ENCODE measurements at places on chromosomes 3 and 15.

DNA sequence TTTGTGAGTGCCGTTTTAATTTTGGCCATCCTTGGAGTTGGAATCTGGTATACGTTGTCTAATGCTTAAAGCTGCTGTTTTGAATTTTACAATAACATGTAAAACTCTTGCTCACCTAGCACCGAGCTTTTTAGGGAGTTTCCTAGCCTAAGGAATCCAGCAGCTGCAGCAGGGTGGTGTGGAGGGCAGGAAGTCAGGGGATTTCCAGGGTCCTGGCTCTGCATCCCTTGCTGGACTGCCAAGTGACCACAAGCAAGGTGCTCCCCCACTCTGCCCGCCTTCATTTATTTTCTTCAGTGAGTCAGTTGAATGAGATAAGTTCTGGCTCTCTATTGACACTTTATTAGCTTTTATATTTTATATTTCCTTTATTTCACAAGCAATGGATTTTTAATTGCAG lies 113.7 kb downstream of the ATG7 start:
- DNase-seq: no peak

GRCh38 chr3:8336456-8336855 lies 165.2 kb upstream of the LMCD1 start:
- DNase-seq: no peak

DNA sequence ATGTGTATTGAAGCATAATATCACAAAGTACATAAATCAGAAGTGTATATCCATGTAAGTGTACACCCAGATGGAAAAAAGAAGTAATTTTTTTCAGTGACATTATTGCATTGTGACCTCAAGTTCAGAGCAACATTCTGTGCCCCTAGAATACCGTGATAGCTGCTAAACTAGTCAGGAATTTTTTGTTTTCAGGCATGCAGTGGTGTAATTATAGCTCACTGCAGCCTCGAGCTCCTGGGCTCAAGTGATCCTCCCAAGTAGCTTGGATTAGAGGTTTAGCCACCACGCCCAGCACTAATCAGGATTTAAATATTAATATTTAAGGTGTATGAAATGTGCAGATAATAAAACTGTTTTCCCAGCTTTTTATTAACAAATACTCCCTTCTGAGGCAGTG lies 25.5 kb downstream of the SEC62 start:
- no peak for DNase-seq

DNA sequence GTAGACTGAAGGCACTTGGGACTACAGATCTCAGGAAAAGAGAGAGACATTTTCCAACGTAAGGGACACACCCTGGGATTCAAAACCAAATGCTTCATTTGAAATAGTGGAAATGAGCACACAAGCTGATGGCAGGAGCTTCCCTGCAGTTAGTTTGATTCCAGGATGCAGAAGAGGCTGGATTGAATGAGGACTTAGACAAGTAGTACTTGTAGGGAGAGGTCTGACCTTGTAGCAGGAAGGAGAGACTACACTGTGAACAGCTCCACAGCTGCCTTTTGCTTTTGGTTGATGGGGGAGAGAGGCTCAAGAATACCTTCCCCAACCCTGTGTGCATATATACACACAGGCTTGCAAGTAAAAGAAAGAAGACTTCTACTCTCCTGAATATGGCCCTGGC lies 51.5 kb downstream of the PDE8A start:
- DNase-seq: no peak

- no peak for DNase-seq
These were observed 7.2 kb downstream of the SPG21 start for GRCh38 chr15:64982472-64982871.

GRCh38 chr15:29225534-29226234 lies 43.9 kb downstream of the NSMCE3 start:
- no peak for DNase-seq

GRCh38 chr3:51982838-51983577 lies at the start of gene ACY1:
ACY1 (plus strand) TSS chr3:51983535; CDS start chr3:51984065, 530 bp downstream.
- DNase-seq: peak; percentile 56

- DNase-seq: no peak
These were observed 33.2 kb downstream of the PML start for GRCh38 chr15:74027688-74028087.

DNA sequence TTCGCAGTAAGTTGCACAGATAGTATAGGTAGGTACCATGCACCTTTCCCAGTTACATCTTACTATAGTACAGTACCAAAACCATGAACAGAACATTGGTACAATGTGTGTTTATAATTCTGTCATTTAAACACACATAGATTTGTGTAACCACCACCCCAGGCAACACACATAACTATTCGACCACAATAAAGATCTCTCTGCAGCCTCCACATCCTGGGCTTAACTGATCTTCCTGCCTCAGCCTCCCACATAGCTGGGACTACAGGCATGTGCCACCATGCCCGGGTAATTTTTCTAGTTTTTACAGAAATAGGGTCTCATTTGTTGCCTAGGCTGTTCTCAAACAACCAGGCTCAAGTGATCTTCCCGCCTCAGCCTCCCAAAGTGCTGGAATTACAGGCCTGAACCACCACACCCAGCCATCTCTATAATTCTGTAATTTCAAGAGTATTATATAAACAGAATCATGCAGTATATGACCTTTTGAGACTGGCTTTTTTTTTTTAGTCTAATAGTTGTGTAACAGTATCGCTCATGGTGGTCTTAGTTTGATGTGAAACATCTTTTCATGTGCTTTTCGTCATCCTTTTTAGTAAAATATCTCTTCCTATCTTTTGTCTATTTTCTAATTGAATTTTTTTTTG lies 13.3 kb upstream of the TMF1 start:
- no peak for DNase-seq

GRCh38 chr3:12885583-12885930 lies 44.2 kb upstream of the RPL32 start:
- DNase-seq: no peak

GRCh38 chr15:59271595-59272201 lies 65.1 kb downstream of the LDHAL6B start:
- DNase-seq: no peak

DNA sequence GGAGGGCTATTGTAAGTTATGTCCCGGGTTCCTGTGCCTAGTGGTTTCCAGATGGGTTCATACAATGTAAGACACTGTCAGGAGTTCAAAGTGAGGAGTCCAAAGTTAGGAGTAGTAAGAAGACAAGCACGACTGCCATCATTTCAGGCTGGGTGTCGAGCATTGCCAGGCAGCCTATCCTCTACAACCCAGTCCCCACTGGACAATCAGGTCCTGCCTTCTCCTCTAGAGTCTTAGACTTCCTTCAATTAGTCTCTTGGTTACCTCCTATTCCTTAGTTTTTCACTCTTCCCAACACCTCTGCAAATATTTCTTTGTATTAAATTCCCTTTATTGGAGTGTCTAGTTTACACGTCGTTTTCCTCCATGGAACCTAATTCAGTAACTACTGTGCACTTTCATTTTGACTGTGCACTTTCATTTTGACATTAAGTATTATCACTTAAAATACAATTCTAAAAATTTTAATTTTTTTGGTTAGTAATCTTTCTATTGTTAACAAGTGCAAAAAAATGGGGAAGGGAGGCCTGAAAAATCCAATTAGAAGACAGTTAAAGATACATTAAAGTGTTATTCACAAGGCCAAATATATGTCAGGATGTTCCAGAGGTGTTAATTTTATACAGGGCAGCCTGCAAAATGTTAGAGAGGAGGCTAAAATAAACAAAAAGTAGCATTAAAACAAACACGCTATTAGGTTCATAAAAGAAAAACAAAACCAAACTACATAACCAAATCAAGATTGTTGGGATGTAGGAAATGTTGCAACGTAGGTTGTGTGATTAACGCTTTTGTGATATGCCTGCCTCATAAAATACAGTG lies 155.3 kb downstream of the TBL1XR1 start:
- DNase-seq: no peak

GRCh38 chr3:8460815-8461456 lies 40.7 kb upstream of the LMCD1 start:
- no peak for DNase-seq

- DNase-seq: no peak
These were observed 9.5 kb downstream of the PPP1R14D start for GRCh38 chr15:40819048-40819447.

- no peak for DNase-seq
These were observed 217.9 kb upstream of the DCBLD2 start for GRCh38 chr3:99119385-99119784.

DNA sequence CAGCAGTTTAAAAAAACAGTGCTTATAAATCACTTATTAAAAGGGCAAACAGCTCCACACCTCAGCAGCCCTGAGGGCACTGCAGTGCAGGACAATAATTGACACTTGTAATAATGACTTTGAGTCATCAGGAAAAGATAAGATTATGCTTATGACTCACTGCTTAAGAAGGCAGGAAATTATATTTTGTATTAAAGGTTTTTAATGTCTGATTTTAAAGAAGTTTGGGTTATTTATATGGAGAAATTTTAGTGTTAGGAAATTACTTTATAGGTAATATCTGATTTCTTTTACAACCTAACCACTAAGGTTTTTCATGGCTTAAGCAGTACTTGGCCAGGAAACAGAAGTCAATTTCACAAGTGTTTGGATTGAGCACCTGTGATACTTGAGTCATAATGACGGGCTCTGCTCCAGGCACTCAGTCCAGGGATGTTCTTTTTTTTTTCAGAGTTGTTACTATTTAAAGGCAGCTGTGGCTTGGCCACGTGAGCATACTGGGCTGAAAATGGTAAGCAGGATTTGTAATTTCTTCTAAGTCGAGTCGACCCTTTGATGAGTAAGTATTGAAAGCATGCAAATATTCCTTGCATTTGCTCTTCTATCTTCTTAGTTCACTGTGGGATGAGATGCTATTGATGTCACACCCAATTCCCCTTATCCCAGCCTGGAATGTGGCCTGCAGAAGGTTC lies 21.6 kb upstream of the SLC6A20 start:
- DNase-seq: no peak

GRCh38 chr3:184203526-184203925 lies 17.5 kb downstream of the ABCF3 start:
- DNase-seq: no peak

DNA sequence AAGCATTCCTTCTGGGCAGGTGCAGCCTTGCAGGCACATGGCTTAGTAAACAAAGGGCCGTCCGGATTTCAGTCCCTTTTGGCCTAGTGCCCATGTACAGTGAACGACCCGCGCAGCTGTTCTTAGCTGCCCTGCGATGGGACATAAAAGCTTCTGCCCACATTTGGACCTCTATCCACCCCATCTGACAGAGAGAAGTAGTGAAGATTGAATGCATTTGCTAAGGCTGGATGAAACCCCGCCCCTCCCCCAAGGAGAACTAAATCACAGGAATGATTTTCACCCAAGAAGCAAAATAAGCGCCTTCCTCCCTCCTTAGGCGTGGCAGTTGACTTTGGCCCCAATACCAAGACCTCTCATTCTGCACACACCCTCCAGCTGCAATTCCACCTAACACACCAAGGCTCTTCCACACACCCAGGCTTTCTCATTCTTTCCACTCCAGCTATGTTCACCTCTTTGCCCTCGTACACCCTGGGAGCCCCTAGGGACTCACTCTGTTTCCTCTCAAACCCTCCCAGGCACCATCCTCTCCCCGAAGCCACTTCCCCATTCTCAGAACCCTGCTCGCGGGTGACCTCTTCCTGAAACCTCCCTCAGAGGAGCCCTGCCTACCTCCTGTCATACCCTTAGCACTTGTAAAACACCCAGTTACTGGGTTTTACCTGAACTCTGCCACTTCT lies 14.1 kb upstream of the HRH1 start:
- DNase-seq: no peak

GRCh38 chr15:48695088-48695826 lies 49.7 kb upstream of the FBN1 start:
- DNase-seq: no peak

DNA sequence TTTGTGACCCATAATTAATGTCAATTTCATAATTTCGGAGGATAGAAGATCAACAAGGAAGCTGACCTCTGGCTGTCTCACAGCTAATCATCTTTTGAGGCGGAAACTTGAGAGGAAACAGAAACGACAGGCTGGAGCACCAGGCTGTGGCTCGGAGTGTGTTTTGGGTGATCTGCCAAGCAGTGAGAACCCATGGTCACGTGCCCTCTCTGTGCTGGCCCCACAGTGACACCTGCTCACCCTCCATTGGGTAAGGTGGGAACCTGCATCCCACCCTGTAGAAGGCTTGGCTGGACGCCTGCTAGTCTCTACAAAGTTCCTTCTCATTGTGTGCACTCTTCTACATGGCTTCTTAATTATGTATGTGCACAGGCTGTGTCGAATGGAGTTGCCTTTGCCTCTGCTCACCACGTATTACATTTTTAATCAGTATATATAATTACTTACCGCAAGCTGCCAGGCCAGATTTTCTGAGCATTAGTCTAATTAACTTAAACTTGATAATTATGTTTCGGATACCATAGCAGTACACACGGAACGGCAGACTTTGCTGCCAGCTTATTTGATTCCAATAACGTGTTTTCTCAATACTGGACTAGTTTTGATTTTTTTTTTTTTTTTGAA lies 719.4 kb upstream of the CFAP20DC start:
- DNase-seq: no peak

GRCh38 chr3:14789221-14789620 lies 29.5 kb upstream of the FGD5 start:
- DNase-seq: no peak

GRCh38 chr3:183098536-183099025 lies 715 bp downstream of the MCCC1 start:
- DNase-seq: no peak

- no peak for DNase-seq
These were observed 121.4 kb upstream of the PHLDB2 start for GRCh38 chr3:111737706-111738086.

GRCh38 chr15:74726774-74727164 lies 1.4 kb upstream of the CYP1A1 start:
- DNase-seq: no peak

- DNase-seq: no peak
These were observed 55.5 kb downstream of the FNDC3B start for GRCh38 chr3:172094621-172095557.

- DNase-seq: no peak
These were observed 29.5 kb downstream of the LINS1 start for GRCh38 chr15:100572362-100572983.

DNA sequence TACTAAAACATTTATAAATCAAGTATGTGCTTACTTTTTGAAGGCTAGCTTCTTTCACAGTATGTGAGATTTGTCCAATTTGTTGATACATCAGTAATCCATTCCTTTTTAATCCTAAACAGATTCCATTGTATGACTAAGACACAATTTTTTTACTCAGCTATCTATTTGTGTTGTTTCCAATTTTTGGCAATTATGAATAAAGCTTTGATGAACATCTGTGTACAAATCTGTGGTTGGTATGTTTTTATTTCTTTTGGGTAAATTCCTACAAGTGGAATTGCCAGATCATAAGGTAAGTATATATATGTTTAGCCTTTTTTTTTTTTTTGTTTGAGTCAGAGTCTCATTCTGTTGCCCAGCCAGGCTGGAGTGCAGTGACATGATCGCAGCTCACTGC lies 56.2 kb upstream of the VEPH1 start:
- DNase-seq: no peak

GRCh38 chr15:27955087-27955486 lies 144.0 kb downstream of the OCA2 start:
- no peak for DNase-seq

GRCh38 chr15:100083572-100083971 lies 258.2 kb downstream of the ADAMTS17 start:
- DNase-seq: no peak

GRCh38 chr15:64774037-64774628 lies 1.3 kb downstream of the RBPMS2 start:
- no peak for DNase-seq

GRCh38 chr15:57796146-57796545 lies 89.6 kb downstream of the POLR2M start:
- no peak for DNase-seq

Data from C1 segment of cervical spinal cord (tissue), 14 donors.